Activated T-cell treated with anti-CD3 and anti-CD28 coated beads, Interleukin-2, amount 50 U/mL, for 72 hours (primary cell): ENCODE measurements at places on chromosomes 3 and 15. TPM values are rescaled to one million over a fixed set of nuclear protein-coding genes. Genes with fewer than 3 reads are reported as not detected.

DNA sequence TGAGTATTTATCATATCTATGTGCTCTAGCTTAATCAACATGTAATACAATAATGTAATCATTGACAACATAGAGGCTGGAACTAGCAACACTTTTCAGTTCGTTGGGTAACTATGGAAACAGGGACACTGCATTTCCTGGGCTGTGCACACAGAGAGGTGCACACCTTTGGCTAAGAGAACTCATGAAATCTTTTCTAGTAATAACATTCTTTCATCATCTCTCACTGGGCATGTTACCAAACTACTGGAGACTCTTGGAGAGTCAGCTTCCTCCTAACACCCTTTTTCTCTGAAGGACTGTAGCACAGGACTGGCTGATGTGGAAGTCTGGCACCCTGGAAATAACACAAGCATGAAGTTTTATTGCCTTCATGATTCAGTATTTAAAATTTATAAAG lies 135.6 kb downstream of the KCNMB2 start:
- DNase-seq, result no peak

DNA sequence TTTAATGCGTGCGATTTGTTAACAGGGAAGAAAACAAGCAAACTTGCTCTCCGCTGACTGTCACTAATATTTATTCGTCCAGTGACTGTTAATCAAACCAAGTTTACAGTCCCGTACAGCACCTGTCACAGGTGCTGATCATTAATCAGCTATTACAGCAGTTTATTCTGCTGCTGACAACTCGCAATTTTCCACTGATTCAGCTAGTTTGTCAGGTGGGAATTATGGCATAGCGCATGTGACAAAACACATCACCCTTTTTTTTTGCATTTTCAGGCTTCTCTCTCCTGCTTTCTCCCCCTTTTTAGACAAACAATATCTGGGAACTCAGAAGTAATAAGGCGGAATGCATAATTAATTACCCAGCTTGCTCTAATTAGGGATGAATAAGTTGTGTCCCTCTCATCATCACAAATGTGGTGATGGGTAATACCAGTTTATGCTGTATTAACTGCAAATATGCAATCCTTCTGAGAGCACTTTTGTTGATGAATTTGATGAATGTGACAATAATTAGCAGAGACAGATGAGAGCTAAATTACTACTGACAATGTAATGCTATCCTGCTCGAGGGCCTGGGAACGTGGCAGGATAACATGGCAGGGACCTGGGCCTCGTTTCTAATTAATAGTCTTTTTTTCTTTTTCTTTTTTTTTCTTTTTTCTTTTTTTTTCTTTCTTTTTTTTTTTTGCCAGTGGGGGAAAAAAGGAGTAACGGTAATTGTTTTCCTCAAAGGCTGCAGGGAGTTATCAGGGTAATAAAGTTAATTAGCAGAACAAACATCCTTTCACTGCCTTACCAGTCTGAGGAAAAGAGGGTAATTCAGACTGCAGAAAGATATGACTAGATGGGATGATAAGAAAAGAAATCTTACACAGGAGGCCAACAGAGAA lies 150.3 kb upstream of the SOX2 start:
- no peak for DNase-seq

Gene SPINK8
- total RNA-seq, result not detected

Gene EFHB
- total RNA-seq, result 1.8 TPM

Gene RBPMS2
- total RNA-seq, result 0.14 TPM

- DNase-seq, result no peak
Measured at GRCh38 chr3:17494117-17494809, 248.2 kb downstream of the TBC1D5 start.
